ENCODE measurements at places on chromosomes 13 and 19.

- peak; percentile 90 for DNase-seq
Observed at GRCh38 chr19:17539238-17540117, 16.0 kb upstream of the COLGALT1 start.

- no peak for DNase-seq
Observed at GRCh38 chr19:54662730-54663129, at the start of gene LILRB4. LILRB4 (plus strand) TSS chr19:54662985; CDS start chr19:54663034, 49 bp downstream.

- DNase-seq = no peak
Observed at GRCh38 chr19:4089946-4090345, 23.2 kb upstream of the ZBTB7A start.

GRCh38 chr13:72920097-72920496 is 138.2 kb downstream of the PIBF1 start:
- no peak for DNase-seq

DNA sequence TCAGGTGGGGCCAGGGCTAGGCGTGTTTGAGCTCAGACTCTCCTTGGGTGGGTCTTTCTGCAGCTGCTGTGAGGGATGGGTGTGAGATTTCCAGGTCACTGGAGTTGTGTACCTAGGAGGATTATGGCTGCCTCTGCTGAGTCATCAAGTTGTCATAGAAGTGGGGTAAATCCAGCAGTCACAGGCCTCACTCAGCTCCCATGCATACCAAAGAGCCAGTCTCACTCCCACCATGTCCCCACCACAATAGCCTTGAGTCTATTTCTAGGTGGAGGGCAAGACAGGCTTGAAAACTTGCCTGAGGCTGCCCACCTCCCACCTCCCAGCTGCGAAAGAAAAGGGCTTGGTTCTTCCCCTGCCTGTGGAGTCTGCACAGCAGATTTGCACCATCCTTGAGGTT is 194.0 kb upstream of the PCDH17 start:
- DNase-seq = no peak

- DNase-seq = no peak
Observed at GRCh38 chr19:11673608-11674041, 65.1 kb downstream of the ZNF823 start.

DNA sequence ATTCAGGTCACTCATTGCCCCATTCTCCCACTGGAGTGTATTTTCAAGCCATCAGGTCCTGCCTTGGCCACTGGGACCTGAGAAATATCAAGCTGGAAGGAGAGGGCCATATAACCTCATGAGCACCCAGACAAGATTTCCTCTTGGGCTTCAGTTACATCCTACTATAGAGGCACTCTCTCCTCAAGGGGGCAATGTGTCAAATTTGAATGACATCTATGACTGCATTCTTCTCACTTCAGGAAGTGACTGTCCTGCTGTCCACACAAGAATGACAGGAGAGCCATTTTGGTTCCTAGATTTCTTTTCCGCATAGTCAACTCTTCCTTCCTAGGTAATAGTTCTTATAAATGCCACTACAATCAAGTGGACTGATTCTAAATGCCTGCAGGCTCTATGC is 416.2 kb downstream of the DIAPH3 start:
- DNase-seq = no peak

- DNase-seq = no peak
Observed at GRCh38 chr19:44990459-44990858, 10.8 kb upstream of the RELB start.

GRCh38 chr13:31786011-31786410 is 46.7 kb downstream of the RXFP2 start:
- DNase-seq = no peak

GRCh38 chr13:81283062-81283461 is 942.1 kb upstream of the SPRY2 start:
- no peak for DNase-seq

DNA sequence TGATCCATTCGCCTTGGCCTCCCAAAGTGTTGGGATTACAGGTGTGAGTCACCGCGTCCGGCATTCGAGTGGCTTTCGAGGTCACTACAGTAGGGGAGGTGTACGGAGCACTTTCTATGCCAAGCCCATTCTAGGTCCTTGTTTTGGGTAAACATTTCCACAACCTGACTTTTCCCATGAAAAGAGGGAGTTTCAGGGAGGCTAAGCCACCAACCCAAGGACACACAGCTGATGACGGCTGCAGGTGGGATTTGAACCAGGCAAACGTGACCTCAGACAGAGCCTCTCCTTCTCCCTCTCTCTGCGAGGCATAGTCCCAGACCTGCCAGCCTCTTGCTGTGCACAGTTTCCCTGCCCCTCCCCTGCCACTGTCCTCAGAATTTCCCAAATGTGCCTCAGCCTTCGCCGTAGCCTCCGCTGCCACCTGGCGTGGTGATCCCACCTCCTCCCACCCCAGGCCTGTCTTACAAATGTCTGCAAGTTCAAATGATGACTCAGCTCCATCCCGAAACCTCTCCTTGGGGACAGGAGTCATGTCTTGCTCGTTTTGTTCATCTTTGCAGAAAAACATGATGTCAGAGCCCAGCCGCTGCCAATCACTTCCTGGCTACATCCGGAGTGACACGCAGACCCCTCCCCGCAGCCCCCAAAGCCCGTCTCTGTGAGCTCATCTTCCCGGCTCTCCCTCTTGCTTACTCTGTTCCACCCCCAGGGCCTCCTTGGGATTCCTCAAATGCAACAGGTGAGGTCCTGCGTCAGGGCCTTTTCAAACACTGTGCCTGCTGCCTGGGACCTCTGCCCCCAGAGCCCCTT is 6.6 kb upstream of the GADD45B start:
- no peak for DNase-seq

DNA sequence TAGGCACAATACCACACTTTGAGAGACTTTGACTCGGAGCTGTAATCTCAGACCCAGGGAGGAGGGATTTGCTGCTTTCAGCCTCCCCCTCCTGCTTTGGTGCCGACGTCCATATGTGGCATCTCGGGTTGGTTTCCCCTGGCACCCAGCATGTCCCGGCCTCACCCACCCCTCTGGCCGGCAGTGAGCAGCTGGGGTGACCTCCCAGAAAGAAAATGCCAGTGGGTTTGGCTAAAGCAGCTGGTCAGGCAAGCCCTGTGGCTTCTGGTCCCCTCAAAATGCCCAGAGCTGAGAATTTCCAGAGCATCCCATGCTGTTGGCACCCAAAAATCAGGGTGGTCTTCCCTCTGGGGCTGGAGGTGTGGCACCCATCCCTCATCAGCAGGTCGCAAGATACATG is 34.1 kb downstream of the INSR start:
- DNase-seq = no peak

- DNase-seq = no peak
Observed at GRCh38 chr13:67140006-67140405, 90.1 kb downstream of the PCDH9 start.

DNA sequence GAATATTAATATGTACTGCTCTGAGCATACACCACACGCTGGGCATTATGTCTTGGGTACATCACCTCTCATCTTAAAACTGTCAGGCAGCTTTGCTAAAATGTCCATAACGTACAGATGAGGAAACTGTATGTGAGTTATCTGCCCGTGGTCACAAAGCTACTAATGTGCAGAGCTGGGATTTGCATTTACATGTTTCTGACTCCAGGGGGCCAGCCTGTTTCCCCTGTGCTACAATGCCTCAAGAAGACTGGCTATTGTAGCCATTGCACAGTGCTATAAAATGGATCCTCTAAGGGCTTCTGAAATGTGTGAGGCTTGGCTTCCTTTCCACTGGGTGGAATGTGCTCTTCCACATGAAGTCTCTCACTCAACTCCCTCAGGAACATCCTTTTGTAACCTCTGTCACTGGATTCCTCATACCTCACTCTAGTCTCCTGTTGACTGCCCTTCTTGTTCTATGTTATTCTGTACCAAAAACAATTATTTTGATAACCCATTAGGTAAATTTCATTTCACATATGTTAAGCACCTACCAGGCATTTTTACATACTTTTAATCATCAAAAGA is 95.6 kb upstream of the HTR2A start:
- no peak for DNase-seq

GRCh38 chr19:48925240-48925843 is 8.2 kb upstream of the DHDH start:
- no peak for DNase-seq

DNA sequence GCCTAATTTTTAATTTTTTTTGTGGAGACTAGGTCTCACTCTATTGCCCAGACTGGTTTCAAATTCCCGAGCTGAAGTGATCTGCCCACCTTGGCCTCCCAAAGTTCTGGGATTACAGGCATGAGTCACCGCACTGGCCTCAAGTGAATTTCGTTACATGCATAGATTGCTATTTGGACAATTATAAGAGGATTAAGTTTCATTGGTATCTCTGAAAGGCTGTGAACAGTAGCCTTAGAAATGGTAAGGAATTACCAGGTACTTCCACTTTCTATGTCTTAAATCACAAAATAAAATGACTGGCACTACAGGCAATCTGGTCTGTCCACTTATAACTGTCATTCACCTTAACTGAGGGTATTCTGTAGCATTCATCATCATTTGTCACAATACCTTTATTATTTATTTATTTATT is 2.9 kb upstream of the CCDC9 start:
- DNase-seq = no peak

DNA sequence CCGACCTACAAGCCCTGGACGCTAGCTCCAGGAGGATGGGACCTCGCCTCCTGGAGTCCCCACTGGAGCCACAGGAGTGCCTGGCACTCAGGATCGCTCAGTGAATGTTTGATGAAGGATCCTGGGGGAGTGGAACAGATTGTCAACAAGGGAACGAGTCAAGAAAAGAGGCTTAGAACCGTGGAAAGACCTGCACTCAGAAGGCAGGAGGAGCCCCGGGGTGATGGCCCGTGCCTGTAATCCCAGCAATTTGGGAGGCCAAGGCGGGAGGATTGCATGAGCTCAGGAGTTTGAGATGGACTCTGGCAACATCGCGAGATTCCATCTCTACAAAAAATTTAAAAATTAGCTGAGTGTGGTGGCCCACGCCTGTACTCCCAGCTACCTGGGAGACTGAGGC is 38.9 kb downstream of the ATP12A start:
- no peak for DNase-seq

GRCh38 chr13:76289558-76289957 is 596.6 kb downstream of the KCTD12 start:
- no peak for DNase-seq

DNA sequence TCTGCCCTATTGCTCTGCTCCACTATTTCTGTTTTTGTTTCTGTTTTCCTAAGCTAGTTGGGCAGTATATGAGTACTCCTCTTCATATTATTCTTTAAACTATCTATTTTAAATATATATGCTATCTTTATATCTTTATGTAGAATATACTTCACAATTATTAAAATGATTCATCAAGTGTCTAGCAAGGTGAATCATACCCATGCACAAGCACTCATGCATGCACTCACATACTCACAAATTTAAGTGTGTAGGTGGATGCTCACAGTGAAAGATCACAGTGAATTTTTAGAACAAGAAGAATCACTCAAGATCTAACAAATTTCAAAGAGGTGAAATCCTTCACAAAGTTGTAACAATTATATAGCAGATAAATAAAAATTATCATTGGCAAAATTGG is 435.6 kb upstream of the SLITRK5 start:
- DNase-seq = no peak

DNA sequence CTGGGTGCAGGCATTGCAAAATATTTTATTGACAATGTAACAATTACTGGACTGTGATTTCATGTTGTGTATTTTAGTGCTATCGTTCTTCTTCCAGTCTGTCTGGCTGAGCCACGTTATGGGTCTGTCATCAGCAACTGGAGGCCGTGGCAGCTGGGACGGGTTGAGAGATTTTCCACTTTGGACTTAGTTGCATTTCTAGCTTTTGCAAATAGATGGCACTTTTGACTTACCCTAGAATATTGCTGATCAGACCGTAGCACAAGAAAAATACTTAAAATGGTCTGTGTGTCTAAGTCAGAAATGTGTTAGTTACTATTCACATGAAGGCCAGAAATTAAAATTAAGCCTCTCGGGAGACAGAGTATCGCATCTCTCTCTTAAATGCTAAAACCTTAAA is 211.1 kb downstream of the TEX29 start:
- DNase-seq = no peak

Data from activated T-helper 1 cell treated with anti-CD3 and anti-CD28 coated beads, Interleukin-2, amount 50 U/mL, for 16 hours (primary cell).